ENCODE measurements at places on chromosomes 5 and 9.

- no peak for DNase-seq
These were observed 7.5 kb upstream of the SLC12A7 start for GRCh38 chr5:1119312-1119831.

- no peak for DNase-seq
These were observed 79.8 kb upstream of the MELK start for GRCh38 chr9:36492865-36493264.

DNA sequence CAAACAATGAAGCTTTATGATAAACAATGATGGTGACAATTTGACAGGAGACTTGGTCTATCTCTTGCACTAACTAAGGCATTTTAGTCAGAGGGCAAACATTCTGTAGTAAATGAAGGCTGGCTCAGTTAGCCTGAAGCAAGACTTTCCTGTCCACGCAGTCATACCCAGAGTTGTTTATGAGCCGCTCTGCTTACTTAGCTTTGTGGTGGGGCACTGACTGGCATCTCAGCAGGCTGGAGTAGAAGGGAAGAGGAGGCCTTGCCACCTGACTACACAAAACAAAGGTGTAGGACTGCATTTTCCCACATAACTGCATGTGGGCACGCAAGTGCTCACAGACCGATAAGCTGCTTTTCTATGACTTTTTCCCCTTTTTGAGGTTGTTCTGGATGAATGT, 133.7 kb upstream of the EPB41L4A start:
- no peak for DNase-seq

DNA sequence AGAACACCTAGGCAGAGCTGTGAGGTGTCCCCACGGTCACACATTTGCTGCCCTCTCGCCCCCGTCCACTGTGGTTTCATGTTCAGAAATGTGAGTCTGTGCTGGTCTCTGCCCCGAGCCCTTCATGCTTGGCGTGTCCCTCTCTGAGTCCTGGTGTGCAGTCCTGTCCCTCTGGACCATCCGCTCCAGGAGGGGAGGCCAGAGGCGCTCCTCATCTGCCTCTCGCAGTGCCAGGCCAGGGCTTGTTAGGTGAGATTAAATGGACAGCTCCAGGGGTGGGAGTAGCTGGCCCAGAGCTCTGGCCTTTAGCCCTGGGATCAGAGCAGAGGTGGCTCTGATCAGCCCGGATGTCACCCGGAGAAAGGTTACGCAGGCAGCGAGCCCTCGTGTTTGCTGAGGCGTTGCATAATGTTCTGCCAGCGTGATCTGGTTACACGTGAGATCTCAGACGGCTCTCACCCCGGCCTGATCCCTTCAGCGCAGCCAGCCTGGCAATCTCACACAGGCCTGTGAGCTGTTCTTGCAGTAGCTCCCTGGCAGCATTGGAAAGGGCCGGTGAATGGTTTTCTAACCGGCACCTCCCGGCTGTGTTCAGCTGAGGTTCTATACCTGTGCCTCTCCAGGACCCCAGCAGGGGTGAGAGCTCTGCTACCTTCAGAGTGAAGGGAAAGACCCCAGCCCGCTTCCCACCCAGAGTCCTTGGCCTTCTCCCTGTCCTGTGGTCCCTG, 24.5 kb downstream of the PTGES2 start:
- DNase-seq = no peak

GRCh38 chr9:122336866-122337555, 33.8 kb upstream of the PTGS1 start:
- no peak for DNase-seq
